ENCODE measurements at places on chromosomes 11 and 22.

GRCh38 chr11:63783925-63784592, 15.5 kb upstream of the ZFTA start:
- DNase-seq = no peak

- DNase-seq = no peak
Measured at GRCh38 chr11:64674774-64675173, 48.2 kb downstream of the NRXN2 start.

DNA sequence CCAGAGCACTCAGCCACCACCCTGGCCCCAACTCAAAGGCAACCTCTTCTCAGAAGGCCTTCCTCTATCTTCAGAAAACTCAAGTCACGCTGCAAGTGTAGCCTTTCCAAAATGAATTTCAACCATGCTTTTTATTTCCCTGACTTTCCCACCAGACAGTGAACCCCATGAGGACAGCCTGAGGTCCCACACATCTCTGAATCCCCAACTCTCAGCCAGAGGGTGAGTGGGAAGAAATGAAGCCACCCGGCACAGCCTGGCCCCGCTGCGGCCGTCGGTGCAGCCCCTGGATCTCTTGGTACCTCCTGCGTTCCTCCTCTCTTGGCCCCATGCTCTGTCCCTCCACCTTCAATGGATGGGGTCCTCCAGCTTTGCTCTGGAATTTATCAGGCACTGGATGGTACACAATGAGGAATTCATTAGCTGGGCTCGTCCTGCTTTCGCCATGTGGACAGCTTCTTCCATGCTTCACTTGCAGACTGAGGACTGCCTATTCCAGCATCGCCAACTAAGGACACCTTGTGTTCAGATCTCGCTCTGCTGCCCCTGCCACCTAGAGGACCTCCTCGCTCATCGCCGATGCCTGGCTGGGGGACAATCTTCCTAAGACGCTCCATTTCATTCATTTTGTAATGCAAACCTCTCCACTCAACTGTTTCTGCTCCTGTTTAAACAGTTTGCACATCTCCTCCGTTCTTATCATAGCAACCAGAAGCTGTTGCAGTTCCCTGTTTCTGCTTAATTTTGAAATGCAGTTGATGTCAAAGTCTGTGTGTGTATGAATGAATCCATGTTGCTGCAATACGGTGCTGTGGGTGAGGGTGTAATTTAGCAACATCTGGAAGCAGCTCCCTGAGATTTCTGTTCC, 672.1 kb downstream of the TBC1D22A start:
- DNase-seq = no peak

DNA sequence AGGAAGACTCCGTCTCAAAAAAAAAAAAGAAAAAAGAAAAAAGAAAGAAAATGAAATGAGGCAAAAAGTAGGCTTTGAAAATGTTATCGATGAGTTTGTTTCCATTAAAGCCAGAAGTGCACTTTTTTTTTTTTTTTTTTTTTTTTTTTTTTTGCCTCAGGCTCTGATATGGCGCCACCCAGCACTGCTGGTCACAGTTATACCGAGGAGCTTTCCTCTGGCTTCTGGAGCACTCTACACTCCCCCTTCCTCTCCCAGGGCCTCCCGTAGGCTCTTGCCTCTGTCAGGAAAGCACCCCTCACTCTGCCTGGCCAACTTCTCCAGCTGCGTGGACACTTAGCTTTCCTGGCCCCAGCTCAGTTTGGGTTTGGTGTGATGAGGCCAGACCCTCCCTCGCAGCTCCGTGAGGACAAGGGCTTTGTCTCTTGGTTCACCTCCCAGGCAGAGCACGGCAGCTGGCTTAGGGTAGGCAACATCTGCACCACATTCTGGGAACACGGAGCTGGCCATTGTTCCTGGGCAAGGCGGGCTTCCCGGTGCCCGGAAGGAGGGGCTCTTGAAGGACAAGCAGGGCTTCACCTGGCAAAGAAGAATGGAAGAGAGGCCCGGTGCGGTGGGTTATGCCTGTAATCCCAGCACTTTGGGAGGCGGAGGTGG, 16.9 kb downstream of the FADS2 start:
- DNase-seq = no peak

- no peak for DNase-seq
Measured at GRCh38 chr11:13237761-13238160, 39.8 kb upstream of the BMAL1 start.
